ENCODE measurements at places on chromosomes 3 and 15.

GRCh38 chr3:172249039-172249438 lies 199.2 kb downstream of the GHSR start:
- DNase-seq: no peak

- no peak for DNase-seq
These were observed 61.0 kb downstream of the RHCG start for GRCh38 chr15:89435362-89435761.

- no peak for DNase-seq
These were observed 29.4 kb upstream of the AP3B2 start for GRCh38 chr15:82739086-82739485.

- peak; percentile 77 for DNase-seq
These were observed 4.3 kb upstream of the MTFMT start for GRCh38 chr15:65033659-65034269.

DNA sequence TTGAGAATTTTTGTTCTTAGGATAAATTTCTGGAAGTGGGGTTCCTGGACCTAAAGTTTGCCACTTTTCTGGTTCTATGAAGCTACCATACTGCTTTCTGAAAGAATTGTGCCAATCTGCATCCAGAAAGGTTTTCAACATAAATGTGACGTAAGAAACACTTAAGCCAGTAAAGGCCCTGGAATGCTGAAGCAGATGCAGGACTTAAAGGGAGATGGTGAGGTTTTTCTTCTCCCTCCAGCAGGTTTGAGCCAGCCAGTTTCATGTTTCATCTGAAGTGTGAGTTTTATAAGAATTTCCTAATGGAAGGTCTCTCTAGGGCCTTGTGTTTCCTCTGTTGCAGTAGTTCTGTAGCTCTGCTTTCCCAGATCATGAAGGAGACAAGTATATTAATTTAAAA lies 33.1 kb downstream of the ZNF592 start:
- DNase-seq: no peak

GRCh38 chr3:157027861-157028745 lies 131.8 kb downstream of the CCNL1 start:
- DNase-seq: no peak

DNA sequence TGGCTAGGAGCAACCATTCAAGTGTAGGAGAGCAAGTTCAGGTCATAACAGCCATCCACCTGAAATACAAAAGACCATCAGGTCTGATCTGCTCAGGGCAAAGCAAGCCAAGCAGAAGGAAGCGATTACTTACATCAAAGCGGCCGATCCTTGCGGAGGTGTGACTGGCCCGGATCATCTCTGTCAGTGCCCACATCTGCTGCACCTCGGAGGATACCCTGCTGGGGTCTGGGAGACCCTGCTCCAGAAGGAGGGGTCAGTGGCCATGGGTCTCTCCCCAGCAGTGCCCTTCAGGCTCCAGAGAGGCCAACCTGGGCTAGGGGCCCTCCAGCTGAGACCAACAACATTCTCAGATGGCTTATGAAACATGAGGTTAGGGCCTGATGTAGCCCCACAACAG lies 2.5 kb upstream of the AMT start:
- DNase-seq: no peak

GRCh38 chr15:57797568-57798267 lies 91.2 kb downstream of the POLR2M start:
- DNase-seq: peak; percentile 10

GRCh38 chr3:66819993-66820501 lies 178.1 kb upstream of the KBTBD8 start:
- DNase-seq: no peak

DNA sequence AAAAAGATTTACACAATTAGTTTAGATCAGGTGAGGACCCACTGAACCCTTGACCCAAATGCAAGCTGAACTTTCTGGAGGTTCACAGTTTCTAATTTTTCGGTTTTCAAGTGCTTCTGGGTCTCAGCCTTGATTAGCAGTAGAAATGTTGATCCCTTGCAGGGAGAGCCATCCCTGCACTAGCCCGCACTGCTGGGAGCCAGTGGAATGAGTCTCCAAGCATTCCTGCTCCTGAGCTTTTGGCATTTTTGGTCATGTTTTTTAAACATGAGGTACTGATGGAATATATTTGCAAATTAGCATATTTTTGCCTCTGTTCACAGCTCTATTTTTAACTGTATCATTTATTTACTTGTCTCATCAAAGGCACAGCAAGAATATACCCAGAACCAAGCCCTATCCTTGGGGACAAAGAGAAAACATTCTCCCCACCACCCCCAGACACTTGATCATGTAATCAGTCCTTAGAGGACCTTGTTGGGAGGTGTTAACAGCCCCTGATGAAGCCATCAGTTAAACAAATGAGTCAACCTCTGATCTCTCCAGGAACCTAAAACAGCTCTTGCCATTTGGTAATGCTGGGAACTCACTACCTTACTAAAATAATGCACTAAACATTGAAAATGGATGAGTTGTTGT lies 119.0 kb upstream of the CTDSPL start:
- DNase-seq: no peak

DNA sequence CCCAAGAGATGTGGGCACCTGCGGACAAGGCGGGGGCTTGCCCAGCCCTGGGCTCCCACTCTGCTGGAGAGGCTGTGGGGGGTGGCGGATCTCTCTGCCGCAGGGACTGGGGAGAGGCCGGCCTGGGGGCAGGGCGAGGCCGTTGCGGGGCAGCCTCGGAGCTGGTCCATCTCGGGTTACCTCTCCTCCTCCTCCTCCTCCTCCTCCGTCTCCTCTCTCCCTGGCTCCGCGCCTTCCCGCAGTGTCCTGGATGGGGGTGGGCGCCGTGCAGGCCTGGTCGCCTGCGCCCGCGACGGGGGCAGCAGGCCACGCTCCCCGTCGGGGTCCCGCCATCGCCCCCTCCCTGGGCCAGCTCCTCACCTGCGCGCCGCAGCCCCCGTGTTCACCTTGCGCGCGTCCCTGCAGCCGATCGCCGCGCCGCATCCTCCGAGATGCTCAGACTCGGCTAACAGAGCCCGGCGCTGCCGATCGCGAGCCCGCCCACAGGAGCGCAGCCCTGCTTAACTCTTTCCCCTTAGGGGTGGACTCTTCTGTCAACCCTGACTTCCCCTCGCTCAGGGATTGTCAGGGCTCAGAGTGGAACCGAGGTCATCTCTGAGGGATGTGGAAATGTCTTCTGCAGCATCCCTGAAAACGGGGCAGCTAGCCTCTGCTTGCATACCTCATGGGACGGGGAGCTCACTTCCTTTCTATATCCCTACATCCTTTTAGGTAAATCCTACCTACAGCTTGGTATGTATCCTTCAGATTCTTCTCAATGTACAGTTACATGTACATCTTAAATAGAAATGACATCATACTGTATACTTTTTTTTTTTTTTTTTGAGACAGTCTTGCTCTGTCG lies at the start of gene PRRT3:
PRRT3 (minus strand) TSS at position 447 of the 844 bp plus-strand sequence. CDS start 2,293 bp downstream, outside the sequence.
- DNase-seq: peak; percentile 18

DNA sequence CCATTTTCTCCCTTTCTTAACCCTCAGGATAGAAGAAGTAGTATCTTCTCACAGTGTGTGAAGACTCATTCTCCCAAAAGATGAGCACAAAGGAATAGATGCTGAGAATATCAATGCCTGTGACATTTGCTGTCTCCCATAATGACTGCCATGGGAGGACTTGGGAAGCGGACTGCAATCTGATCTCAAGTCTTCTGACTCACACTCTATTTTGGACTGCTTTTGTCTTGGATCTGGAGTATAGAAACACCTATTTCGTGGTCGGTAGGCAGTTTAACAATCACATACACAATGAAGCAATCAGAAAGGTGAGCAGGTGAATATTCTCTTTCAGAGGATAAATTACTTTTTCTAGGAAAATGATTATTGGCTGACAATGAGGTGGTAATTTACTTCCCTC lies 852.0 kb downstream of the FHIT start:
- DNase-seq: no peak

- no peak for DNase-seq
These were observed 38.2 kb downstream of the VPS13C start for GRCh38 chr15:62021991-62022600.

- no peak for DNase-seq
These were observed 51.0 kb upstream of the FURIN start for GRCh38 chr15:90817117-90818057.

GRCh38 chr3:141400073-141400971 lies 32.0 kb downstream of the ZBTB38 start:
- DNase-seq: peak; percentile 93

DNA sequence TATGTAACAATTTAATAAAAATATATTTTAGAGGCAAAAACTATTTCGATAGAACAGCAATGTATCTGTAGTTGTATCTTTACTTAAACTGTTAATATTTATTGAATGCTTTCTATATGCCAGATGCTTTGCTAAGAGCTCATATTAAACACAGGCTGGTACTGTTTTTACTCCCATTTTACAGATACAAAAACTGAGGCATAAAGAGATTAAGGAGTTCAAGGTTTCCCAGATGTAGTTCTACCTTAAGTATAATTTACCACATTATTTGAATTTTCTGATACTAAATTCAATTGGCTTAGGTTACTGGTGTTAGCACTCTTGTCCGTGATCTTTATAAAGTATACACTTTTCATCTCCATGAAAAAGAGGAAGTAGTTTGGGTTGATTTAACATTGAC lies 149.8 kb downstream of the ROBO2 start:
- DNase-seq: no peak

DNA sequence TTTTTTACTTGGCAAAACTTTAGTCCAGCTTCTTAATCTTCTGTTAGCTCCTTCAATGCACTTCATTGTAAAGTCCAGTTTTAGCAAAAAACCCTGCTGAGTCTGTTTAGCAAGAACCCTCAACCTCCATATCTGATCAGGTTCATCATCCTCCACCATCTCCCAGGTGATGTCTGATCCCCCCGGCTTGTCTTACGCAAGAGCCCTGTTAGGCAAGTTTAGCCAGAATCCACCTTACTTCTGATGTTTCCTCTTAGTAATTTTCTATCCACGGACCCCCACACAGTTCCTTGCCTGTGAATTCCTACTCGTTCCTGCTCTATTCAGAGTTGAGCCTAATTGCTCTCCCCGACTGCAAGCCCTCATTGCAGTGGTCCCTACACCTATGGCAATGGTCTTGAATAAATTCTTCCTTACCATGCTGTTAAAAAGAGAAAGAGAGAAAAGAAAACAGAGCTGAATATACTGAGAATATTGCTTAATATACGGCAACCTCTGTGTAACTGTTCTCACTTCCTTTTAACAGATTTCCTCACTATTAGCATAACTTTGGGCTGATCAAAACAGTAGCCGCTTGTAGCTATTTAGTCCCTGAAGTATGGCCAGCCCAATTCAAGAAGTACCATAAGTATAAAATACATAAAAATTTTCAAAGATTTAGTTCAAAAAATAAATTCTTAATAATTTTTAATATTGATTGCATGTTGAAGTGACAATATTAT lies 78.7 kb upstream of the MME start:
- DNase-seq: no peak

- peak; percentile 70 for DNase-seq
These were observed at the start of gene ATP2B2 for GRCh38 chr3:10505050-10505790. TSS of gene ATP2B2 (minus strand) at chr3:10505586. CDS start at chr3:10449543, 56,043 bp downstream.

DNA sequence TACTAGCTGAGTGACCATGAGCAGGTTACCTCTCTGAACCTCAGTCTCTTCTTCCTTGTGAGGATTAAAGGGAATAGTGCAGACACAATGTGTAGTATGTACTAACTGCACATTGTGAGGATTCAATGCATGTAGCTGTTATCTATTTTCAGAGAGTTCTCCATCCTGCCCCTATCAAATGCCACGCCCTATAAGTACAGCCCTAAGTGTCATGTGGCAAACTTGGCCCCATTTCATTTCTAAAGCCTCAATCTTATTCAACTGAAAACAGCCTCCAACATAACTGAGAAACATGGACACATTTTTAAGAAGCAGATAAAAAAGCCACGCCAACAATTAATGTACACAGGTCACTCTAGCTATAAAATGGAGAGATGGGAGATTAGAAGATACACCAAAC lies 220.0 kb downstream of the TBL1XR1 start:
- DNase-seq: no peak

DNA sequence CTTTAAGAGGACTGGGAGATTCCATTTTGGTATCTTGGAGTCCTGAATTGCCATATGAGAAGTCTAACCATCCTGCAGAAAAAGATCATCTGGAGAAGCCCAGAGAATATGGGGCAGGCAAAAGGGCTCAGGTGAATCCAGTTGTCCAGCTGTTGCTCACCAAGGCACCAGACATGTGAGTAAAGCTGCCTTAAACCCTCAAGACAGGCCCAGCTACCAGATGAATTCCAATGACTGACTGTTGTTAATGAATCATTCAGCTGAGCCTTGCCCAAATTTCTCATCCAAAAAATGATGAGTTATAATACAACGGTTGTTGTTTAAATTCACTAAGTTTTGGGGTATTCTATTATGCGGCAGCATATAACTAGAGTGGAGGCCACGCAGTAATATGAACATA lies 22.0 kb upstream of the NANOGP8 start:
- no peak for DNase-seq

DNA sequence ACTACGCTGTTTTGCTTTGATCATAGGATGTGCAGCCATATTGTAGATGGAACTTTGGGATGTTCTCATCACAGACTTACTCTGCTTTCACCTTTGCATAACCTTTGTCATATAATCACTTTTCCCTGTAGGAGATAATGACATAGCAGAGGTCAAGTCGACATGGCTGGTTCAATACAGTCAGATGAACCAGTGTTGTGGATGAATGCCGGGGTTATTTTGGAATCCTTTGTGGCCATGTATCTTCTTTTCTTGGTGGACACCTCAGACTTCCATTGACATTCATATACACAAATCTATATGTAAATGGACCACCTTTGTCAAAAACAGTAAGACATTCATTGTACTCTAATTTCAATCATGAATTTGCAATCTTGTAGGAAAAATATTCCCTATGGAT lies 180.2 kb downstream of the PTPRG start:
- DNase-seq: no peak

GRCh38 chr3:39098473-39099000 lies 8.9 kb downstream of the GORASP1 start:
- DNase-seq: no peak

- DNase-seq: peak; percentile 34
These were observed 335.1 kb upstream of the THRB start for GRCh38 chr3:24829629-24830229.

- peak; percentile 60 for DNase-seq
These were observed at the start of gene TLNRD1 for GRCh38 chr15:81000624-81001151. TSS of gene TLNRD1 (plus strand) at chr15:81000923. CDS start at chr15:81002272, 1,349 bp downstream.

- DNase-seq: no peak
These were observed 31.8 kb downstream of the LPP start for GRCh38 chr3:188185717-188186251.

GRCh38 chr15:63374686-63375520 lies 6.7 kb downstream of the CA12 start:
- peak; percentile 75 for DNase-seq

Data from NCI-H524 (cell line).